ENCODE measurements at places on chromosomes 2 and 18. TPM values are rescaled to one million over a fixed set of nuclear protein-coding genes. Genes with fewer than 3 reads are reported as not detected.

GRCh38 chr2:237122214-237122666 is 36.6 kb downstream of the COPS8 start:
- DNase-seq: no peak

GRCh38 chr18:35617865-35618264 is 36.3 kb downstream of the GALNT1 start:
- DNase-seq: no peak

GRCh38 chr2:219638948-219639755 is 11.7 kb downstream of the SLC4A3 start:
- no peak for DNase-seq

- DNase-seq: no peak
Observed at GRCh38 chr2:198659096-198659870, 798.5 kb downstream of the SATB2 start.

- DNase-seq: no peak
Observed at GRCh38 chr2:8376603-8377410, 305.0 kb upstream of the ID2 start.

GRCh38 chr18:45938488-45938935 is 28.6 kb downstream of the EPG5 start:
- DNase-seq: no peak

DNA sequence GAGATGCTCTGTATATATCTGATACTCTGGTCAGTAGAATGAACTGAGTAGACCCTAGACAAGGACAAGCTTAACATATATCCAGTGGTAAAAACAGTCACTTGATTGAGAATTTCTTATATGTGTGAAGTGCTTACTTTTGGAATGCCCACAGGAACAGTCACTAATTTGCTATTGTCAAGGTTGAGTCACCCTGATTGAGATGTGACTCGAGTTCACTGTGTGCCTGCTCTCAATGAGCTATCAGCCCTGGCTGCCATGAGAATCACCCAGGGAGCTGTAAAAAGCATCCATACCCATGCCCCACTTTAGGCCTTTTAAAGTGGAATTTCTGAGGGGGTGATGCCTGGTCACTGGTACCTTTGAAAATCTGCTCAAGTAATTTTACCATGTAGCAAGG is 283.7 kb downstream of the SUCLG1 start:
- DNase-seq: no peak

DNA sequence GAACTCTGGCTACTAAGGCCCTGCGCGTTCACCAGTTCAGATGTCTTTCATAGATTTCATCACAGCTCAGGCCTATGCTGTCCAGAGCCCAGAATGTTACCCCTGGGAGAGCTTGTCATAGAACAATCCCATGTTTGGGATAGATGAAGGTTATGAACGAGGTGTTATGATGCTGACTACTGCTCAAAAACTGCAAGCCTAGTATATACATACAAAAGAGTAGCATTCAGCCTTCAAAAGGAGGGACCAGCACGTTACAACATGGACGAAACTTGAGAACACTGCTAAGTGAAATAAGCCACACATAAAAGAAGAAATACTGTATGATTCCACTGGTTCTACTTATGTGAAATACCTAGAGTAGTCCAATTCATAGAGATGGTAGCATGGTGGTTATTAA is 401.9 kb downstream of the NBAS start:
- DNase-seq: no peak

DNA sequence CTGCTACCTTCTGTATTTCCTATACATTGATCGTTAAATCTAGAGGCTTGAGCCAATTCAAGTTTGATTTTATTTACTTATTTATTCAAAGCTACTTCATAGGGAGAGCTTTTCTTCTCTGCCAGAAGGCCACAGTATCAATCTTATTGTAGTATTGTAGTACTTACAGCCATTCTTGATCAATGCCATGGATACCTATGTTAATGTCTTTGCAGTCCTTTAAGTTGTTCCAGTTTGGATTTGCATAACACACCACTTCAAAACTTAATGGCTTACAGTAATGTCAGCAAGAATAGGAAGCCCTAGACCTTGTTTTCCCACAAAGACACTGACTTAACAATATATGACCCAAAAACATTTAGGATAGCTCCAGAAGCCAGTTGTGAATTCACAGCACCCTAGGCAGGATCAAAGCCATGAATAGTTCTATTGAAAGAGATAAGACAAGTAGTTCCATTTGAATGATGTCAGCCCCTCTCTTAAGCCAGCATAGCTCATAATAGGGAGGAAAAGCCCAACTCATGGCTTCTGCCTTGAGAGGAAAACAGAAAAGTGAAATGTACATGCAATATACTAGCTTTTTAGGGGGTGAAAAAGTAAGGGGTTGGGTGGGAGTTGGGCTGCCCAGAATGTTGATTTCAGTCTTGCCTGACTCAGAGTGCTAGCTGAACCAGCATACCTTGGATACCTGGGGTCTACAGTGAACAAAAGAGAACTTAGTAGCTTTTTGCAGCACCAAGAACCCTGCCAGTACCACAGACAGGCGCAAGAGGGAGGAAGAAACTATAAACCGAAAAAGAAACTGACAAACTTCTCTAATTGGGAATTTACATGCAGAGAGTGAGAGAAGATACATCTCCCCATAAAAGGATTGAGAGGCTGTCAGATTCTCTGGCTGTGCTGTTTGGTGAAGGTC is 101.4 kb downstream of the CAMKMT start:
- no peak for DNase-seq

DNA sequence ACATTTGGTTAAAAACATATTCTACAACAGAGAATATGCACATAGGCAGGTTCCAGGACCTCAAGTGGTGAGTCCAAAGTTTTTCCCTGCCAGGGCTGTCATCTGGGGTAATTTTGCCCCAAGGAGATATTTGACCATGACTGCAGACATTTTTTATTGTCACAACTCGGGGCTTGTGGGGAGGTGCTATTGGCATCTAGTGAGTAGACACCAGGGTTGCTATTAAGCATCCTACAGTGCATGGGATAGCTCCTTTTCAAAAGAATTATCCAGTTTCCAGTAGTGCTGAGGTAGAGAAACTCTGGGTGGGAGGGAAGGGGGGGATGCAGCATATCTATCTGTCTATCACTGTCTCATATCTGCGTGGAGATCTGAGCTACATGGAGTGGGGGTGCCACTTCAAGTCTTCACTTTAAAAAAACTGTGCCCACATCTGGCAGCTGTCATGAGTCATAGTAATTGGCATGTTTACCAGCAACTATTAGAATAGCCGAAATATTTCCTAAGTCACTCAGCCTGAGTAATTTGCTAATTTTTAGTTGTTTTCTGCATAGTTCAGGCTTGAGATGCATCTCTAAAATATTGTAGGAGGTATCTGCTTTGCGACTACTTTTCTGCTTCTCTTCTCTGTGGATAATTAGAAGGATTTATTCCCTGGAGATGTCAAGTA is 254.0 kb upstream of the RBMS1 start:
- DNase-seq: no peak

DNA sequence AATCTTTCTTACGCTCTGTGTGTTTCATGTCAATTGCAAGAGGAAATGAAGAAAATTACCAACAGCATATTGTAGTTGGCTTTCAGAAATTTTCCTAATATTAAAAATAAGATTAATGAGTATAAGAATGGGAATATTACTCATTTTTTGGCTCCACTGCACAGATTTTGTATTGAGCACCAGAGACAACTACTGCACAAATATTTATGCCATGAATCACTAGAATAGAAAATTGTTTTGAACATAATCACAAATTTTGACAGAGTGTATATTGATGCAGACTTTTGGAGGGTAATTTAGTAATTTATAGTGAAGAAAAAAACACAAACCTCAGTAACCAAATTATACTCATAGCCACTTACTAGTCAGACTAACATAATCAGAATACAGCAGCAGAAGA is 118.3 kb downstream of the DOK6 start:
- no peak for DNase-seq

- DNase-seq: no peak
Observed at GRCh38 chr2:42569116-42569711, 782 bp downstream of the MTA3 start.

- no peak for DNase-seq
Observed at GRCh38 chr2:201654616-201655384, 11.5 kb upstream of the TMEM237 start.

The SLC35F5 gene
- 283 TPM for total RNA-seq

The ARHGAP15 gene
- 107 TPM for total RNA-seq

The ASXL3 gene
- total RNA-seq: 16.8 TPM

The ATP9B gene
- 89.2 TPM for total RNA-seq

The COL6A3 gene
- 1,173 TPM for total RNA-seq

The LIMS2 gene
- total RNA-seq: 18.7 TPM

The SKOR2 gene
- not detected for total RNA-seq

The FSHR gene
- 0.69 TPM for total RNA-seq

The PRKAG3 gene
- 1.2 TPM for total RNA-seq

The IL1F10 gene
- not detected for total RNA-seq

Measured in urinary bladder (tissue), 4 donors.